Right renal pelvis (tissue), 4 donors: ENCODE measurements at places on chromosomes 7 and 10.
A peak's percentile ranks its signal among the peaks of the same experiment; 100 is the strongest.

DNA sequence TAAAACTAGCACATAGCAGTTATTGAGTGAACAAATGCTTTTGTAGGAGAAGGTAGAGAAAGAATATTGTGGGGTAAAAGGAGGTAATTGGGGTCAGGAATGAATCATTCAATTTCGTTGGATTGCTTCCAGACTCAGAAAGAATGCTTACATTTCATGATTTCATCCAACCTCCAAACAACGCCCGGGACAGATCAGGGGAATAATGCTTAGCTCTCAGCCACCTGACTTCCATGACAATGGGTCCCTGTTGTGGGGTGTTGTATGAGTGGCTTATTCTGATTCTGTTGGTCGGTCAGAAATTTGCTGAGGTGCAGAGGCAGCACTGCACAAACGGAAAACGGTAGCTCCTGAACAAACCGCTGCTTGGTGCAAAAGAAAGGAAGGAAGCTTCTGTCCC, 24.0 kb upstream of the INPP5F start:
- DNase-seq = no peak

DNA sequence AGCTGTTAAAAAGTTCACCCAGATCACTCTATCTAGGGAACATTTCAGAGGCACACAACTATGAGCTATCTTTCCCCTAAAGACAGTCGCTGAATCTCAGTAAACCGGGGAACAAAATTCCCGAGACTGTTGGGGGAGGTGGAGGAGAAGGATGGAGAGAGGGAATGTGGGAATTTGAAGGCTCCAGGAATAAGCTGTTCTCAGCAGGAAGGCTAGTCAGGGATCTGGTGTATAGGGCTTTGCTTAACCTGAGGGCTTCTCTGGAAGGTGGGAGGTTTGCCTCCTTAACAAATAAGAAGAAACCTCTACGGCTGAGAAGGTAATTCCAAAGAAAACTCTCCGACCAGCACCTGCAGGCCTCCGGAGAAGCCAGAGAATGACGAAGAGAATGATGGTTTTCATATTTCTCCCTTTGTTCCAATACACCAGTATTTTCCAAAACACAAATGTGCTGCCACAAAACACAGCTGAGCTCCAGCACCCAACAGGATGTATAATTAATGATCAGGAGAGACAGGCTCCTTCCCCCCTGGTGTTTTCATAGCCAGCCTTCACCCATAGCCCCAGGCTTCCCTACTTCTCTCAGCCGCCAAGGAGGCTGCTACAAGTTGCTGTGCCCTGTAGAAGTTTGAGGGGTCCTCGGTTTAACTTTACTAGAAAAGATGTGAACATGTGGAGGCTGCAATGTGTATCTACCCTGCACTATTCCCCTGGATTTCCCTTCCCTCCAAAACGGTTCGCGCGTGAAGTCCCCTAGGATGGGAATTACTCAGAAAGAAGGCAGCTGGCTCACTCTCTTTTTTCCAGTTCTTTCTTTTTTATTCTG, 2.0 kb downstream of the KCNMA1 start:
- no peak for DNase-seq

DNA sequence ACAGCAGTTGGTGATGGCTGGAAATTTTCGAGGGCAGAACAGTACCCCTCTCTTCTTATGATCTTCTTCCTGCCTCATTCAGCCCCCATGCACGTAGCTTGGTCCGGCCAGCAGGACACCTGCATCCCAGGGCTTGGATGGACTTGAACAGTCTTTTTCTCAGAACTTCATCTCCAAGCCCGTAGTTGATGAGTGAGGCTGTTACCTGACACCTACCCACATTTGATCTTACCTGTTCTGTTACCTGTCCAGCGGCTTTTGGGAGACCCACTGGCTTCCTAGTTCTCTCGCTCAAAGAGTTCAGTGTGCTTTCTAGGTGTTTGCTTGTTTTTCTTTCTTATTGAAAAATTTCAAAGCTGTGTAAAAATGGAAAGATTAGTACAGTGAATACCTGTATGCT, 212.2 kb downstream of the CUX1 start:
- no peak for DNase-seq

GRCh38 chr10:103772096-103772845, 83.1 kb downstream of the SH3PXD2A start:
- peak; percentile 65 for DNase-seq

GRCh38 chr10:93461807-93462178, 20.3 kb downstream of the MYOF start:
- no peak for DNase-seq

DNA sequence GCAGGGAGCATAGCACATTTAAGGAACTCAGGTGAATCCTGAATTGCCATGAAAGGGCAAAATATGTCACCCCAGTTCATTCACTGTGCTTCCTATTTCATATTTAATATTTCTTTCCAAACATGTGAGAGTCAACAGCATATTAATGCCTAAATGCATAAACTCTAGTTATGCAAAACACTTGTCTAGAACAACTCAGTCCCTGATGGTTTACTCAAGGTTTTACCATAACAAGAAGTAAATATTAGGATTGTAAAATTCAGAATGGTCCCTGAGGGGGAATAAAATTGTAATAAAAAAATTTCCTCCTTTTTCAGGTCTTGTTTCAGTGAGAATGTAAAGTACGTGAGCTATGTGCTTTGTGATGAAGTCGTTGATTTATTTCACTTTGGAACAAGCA, 51.7 kb upstream of the SEPHS1 start:
- no peak for DNase-seq

DNA sequence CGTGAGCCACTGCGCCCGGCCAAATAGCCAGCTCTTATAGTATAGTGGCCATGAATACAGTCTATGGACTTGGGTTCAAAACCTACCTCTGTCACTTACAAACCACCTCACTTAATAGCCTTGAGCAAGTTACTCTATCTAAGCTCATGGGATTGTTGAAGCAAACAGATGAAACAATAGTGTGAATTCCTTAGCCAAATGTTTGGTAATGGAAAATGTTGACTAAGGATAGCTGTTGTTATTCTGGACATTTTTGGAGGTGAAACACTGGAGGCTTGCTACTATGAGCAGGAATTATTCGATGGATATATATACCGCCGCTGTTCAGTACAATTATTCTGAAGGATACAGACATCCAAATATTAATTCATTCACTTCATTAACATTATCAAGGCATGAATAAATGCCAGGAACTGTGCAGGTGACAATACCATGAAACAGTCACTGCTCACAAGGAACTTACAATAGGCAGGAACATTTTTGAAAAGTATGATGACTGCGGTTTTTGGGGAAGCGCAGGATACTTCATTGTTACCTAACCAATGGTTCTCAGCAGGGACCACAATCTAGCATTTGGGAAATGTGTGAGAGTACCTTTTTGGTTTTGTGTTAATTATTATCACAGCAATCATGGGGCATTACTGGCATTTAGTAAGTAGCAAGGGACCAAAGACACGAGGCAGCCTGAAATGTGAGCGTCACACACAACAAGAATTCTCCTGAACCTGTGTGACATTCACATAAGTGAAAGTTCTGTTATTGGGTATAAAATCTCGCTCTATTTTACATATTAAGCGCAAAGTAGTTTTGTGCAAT, 55.7 kb downstream of the CUBN start:
- no peak for DNase-seq

DNA sequence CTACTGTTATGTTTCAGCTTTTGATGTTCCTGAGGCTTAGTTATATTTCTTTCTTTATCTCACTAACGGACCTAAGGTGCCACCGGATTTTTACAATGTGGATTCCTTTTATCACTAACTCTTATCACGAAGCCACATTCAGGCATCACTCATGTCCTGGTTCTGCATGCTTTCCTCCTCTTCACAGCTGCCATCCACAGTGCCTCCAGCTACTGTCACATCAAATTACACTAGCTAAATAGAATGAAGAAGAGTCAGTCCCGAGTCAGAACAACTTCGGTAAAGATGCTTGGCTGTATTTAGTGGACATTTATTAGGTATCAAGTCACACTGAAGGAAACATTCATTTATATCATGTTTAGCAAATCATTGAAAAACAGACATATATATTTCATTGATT, 153.2 kb downstream of the NEBL start:
- DNase-seq = no peak

DNA sequence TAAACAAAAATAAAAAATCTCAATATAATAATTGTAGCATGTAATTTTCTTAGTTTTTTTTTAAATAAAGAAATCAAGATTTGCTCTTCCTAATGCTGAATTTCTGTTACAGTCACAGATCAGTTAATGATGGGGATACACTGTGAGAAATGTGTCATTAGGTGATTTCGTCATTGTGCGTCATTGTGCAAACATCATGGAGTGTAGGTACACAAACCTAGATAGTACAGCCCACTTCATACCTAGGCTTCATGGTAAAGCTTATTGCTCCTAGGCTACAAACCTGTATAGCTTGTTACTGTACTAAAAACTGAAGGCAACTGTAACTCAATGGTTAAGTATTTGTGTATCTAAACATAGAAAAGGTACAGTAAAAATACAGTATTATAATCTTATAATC, 74.4 kb upstream of the LSM8 start:
- DNase-seq = no peak

- no peak for DNase-seq
Measured at GRCh38 chr7:88015309-88015708, 81.3 kb downstream of the ADAM22 start.

GRCh38 chr10:21961847-21962246, 41.7 kb downstream of the DNAJC1 start:
- no peak for DNase-seq

DNA sequence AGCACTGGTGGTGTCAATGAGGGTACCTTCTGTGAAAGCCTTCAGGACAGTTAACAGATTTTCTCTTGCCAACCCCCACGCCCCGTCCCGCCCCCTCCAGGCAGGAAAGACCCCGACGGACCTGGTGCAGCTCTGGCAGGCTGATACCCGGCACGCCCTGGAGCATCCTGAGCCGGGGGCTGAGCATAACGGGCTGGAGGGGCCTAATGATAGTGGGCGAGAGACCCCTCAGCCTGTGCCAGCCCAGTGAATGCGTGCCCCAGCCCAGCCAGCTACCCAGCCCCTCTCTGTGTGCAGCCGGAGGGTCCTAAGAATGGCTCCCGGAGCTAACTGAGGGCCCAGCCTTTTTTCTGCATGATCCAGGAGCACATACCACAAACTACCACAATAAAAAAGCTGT, 713 bp upstream of the HOGA1 start:
- no peak for DNase-seq

DNA sequence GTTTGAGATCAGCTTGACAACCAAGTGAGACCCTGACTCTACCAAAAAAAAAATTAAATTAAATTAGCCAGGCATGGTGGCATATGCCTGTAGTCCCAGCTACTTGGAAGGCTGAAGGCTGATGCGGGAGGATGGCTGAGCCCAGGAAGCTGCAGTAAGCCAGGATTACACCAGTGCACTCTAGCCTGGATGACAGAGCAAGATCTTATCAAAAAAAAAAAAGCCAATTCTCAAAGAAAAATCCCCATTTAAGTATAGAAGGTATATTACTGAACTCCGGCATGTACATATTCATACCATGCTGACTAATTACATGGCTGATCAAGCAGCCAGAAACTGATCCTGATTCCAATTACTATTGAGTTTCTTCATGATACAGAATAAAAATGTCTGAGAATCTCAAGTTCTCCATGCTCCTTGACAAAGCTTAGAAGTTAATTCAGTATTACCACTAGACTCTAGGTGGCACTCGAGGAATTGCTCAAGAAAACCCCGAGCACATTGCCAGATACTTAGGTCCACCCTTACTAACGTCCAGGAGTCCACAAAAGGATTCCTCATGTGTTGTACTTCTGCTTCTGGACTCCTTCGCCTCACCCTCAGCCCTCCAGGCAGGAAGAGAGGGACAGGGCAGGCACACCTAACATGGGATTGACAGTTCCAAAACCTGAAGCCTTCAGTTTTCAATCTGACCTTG, 148.9 kb downstream of the PARD3 start:
- DNase-seq = peak; percentile 74

GRCh38 chr7:106871793-106872571, 6.9 kb downstream of the PIK3CG start:
- DNase-seq = no peak

- DNase-seq = no peak
Measured at GRCh38 chr10:26960308-26960707, 99.5 kb upstream of the ABI1 start.

DNA sequence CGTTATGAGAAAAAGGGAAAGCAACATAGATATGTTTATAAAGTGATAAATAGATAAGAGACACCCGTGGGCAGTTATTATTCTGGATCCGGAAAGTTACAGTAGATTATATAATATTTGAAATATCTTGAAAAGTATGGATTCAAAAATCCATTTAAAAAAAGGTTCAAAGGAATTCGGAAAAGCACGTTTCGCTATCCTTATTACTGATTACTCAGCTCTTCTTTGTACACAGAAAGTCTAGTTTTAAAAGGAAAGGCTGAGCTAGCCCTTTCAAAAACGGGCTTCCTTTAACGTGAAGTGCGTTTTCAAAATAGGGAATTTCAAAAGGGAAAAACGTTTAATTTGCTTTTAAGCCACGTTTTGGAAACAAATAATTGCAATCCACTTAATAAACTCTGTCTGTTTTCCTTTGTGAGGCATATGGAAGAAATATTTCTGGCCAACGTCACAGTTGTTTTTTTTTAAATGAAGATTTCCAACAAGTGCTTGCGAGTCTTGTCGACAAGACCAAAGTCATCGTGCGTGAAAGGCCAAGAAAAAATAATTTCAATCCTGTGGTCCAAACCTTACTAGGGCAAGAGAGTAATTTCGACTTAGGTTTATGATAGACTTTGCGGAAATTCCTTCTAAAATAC, 2.2 kb upstream of the SKIDA1 start:
- no peak for DNase-seq

- DNase-seq = no peak
Measured at GRCh38 chr7:101575168-101575567, 53.9 kb downstream of the MYL10 start.
